Activated T-helper 17 cell treated with anti-CD3 and anti-CD28 coated beads, Interleukin-2, amount 50 U/mL, for 72 hours (primary cell): ENCODE measurements at places on chromosomes 1 and 21.

DNA sequence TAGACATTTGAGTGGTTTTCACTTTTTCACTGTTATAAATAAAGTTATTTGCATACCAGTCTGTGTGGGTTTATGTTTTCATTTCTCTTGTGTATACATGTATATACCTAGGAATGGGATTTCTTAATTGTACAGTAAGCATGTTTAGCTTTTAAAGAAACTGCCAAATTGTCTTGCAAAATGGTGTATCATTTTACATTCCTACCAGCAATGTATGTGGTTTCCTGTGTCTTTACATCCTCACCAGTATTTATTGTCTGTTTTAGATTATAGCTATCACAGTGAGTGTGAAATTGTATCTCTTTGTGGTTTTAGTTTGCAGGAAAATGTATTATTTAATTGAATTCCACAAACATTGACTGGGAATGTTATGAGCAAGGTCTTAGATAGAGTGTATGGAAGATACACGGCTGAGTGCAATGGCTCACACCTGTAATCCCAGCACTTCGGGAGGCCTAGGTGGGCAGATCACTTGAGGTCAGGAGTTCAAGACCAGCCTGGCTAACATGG, 57.3 kb downstream of the MACF1 start:
- no peak for ATAC-seq

GRCh38 chr1:227759341-227760300, 24.4 kb downstream of the SNAP47 start:
- ATAC-seq = peak; percentile 54

DNA sequence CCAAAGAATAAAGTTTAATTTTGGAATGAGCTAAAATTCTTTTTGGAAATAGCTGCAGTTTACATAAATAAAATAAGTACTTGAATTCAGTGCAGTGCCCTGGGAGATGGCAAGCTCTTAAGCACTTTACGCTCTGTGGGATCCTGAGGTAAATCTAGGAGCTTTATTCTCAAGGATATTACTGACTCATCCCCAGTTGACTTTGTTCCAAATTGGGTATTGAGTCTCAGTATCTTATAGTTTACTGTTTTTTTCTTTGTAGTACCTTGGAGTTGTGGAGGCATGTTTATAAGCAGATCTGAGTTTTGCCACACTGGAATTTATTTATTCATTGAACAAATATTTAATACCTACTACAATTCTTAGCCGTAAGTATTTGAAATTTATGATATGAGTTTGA, 27.4 kb upstream of the HRNR start:
- ATAC-seq = no peak

- ATAC-seq = no peak
These were observed 1.7 kb downstream of the NR5A2 start for GRCh38 chr1:200029035-200029821.

DNA sequence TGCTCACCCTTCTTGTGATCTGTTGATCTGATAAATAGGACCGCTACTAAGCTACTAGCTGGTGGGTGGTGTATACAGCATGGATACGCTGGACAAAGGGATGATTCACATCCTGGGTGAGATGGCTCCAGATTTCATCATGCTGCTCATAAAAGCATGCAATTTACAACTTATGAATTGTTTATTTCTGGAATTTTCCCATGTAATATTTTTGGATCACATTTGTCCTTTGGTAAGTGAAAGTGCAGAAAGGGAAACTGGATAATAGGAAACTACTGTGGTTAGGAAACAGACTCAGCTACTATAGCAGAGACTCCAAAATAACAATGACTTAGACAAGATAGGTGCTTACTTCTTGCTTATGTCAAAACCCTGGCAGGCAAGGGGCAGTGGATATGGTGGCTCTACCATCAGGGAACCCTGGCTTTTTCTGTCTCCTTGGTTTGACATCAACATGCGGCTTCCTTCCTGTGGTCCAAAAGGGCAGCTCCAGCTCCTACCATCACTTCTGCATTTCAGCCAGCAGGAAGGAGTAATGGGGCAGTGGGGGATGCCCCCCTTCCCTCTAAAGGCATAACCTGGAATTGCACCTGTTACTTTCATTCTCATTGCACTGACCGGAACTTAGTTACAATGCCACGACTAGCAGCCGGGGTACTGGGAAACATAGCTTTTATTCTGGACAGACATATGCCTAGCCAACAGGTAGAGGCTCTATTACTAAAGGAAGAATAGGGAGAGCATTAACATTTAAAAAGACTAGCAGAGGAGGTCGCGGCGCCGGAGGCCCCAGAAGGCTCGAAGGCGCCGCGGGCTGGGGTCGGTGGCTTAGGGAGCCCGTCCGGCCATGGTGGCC, 13.8 kb upstream of the AK2 start:
- ATAC-seq = no peak

GRCh38 chr1:23263380-23263887, 46.1 kb upstream of the HTR1D start:
- ATAC-seq = no peak
